Anterior cingulate cortex (tissue), 58 donors: ENCODE measurements at places on chromosomes 12 and 14.
A peak's percentile ranks its signal among the peaks of the same experiment; 100 is the strongest.

- no peak for DNase-seq
Measured at GRCh38 chr12:52130711-52131110, 51.2 kb downstream of the SMIM41 start.

DNA sequence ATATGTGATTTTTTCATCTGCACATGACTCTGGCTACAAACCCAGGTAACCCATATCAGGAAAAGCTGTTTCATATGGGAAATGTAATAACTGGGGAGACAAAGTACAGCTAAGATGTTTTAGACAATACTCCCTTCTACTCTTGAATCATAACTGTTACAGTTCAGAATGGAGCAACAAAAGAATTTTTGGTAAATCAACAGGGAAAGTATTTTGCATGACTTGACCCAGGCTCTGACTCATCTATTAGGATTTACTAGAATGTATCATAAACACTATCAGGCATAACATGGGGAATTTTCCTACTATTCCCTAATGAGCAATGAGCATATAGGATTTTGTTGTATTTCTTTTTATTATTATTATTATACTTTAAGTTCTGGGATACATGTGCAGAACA, 553.0 kb downstream of the SLC16A7 start:
- DNase-seq, result no peak

- DNase-seq, result no peak
Measured at GRCh38 chr14:64554556-64554955, 4.8 kb downstream of the PPP1R36 start.

DNA sequence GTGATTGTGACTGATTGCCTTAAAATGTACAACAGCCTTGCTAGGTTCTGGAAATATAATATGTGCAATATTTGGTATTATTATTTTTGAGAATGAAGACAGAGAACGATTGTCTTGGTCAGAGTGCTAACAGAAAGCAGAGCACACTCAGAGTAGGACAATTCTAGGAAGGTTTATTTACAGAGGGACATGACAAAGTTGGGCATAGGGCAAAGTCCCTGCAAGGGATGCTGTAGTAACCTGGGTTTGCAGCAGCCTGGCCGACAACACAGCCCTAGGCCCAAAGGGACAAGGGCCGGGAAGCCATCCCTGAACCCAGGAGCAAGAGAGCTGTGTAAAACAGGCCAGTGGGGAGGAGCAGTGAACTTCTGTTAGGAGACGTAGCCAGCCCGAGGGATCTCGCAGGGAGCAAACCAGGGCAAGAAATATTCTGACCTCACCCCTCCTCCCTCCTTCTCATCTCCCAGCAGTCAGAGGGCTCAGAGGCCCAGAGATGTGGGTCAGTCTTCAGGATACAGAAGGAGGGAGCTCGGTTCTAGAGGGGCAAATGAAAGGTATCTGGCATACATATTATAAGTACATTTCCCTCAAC, 51.0 kb upstream of the FERMT2 start:
- no peak for DNase-seq

DNA sequence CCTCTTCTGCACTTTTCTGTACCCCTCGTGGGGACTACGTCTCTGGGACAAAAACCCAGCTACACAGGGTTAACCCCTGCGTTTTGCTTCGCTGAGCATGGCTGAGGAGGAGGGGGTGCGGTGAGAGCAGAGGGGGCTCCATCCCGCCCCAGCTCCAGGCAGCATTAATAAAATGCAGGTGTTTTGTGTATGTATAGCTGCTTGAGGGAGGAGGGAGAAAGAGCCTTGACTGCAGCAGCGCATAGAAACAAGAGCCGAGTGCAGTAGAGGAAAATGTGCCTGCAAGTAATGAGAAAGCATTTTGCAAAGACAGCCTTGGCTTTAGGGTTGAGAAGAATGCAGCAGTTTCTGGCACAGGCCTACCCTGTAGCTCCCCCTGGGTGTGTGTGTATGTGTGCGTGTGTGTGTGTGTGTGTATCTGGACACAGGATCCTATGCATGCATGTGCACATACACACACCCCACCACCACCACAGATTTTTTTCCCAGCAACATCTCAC, 103.9 kb downstream of the ZFP36L1 start:
- no peak for DNase-seq

GRCh38 chr12:76713130-76713529, 50.8 kb upstream of the ZDHHC17 start:
- DNase-seq, result no peak

GRCh38 chr12:92301356-92301755, 155.7 kb upstream of the BTG1 start:
- DNase-seq, result no peak

DNA sequence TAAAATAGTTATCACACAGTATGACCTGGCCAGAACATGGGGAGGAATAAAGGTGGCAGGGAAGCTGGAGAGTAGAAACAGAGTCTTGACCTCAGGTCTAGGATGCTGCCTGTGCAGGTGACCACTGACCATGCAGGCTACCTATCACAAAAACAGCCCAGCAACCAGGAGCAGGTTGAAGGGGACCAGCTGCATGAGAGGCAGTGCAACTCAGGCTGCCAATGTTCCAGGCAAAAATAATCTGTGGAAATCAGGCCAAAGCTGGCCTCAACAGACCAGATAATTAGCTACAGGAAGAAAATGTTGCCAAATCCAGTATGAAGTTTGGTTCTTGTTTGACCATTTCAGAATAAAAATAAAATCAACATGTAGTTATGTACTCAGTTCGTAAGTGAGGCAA, 72.6 kb downstream of the PDE6H start:
- no peak for DNase-seq

- DNase-seq, result no peak
Measured at GRCh38 chr12:112543751-112544150, 125.0 kb downstream of the PTPN11 start.

DNA sequence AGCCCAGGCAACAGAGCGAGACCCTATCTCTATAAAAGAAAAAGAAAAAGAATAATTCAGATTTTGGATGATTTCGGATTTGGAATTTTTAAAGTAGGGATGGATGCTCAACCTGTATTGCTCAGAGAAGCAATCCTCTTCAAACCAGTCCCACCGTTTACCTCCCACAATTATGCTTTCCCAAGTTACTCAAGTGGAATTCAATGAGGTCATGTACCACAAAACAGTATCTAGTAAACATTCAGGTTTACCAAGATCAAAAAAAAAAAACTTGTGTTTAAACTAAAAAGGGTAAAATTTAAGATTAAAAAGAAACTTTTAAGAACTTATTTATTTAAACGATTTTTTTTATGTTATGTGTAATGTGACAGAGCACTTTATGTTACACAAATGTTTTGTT, 2.5 kb downstream of the KDM5A start:
- DNase-seq, result no peak

GRCh38 chr14:93183596-93184317, 940 bp downstream of the MOAP1 start:
- no peak for DNase-seq

GRCh38 chr12:10362828-10363657, 26.8 kb downstream of the KLRK1 start:
- DNase-seq, result no peak

DNA sequence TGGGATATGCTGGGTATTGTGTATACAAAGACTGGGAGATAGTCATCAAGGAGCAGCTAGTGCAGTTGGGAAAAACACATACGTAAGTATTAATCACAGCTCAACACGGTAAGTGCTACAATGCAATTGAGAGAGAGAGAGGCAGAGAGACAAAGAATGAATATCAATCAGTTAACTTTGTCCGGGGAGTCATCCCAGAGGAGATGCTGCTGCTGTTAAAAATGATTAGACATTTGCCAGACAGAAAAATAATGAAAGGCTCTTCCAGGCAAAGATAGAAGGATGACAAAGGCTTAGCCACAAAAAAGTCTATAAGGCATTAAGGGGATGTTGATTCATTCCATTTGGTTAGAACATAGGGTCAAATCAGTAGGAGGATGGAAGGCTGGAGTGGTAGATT, 45.1 kb downstream of the AKAP6 start:
- no peak for DNase-seq

DNA sequence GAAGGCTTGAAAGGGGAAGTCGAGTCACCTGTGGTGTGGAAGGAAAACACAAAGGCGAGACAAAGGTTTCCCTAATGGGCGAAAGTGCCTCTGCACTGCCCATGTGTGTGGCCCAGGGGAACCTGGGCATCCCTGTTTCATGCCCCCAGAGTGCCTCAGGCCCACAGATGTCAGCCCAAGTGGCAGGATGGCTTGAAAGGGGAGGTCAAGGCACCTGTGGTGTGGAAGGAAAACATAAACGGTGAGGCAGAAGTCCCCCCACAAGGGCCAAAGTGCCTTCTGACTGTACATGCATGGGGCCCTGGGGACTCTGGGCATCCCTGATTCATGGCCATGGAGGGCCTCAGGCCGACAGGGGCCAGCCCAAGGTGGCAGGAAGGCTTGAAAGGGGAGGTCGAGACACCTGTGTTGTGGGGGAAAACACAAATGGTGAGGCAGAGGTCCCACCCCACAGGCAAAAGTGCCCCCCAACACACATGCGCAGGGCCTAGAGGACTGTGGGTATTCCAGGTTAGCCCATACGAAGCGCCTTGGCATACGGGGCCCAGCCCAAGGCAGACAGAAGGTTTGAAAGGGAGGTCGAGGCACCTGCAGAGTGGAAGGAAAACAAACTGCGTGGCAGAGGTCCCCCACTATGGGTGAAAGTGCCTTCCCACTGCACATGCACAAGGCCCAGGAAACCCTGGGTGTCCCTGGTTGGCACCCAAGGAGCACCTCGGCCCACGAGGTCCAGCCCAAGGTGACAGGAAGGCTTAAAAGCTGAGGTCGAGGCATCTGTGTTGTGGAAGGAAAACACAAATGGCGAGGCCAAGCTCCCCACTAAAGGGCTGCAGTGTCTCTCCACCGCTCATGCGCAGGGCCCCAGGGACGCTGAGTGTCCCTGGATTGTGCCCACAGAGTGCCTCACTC, 382.3 kb downstream of the ALG10 start:
- no peak for DNase-seq

- DNase-seq, result no peak
Measured at GRCh38 chr12:113290506-113290905, 44.4 kb downstream of the SLC8B1 start.

DNA sequence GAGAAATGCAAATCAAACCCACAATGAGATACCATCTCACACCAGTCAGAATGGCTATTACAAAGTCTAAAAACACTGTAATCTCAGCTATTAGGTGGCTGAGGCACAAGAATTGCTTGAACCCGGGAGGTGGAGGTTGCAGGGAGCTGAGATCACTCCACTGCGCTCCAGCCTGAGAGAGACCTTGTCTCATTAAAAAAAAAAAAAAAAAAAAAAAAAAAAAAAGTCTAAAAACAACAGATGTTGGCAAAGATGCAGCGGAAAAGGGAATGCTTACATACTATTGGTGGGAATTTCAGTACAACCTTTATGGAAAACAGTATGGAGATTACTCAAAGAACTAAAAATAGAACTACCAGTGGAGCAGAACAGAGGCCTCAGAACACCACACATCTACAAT, 19.0 kb upstream of the ATF7 start:
- DNase-seq, result no peak

DNA sequence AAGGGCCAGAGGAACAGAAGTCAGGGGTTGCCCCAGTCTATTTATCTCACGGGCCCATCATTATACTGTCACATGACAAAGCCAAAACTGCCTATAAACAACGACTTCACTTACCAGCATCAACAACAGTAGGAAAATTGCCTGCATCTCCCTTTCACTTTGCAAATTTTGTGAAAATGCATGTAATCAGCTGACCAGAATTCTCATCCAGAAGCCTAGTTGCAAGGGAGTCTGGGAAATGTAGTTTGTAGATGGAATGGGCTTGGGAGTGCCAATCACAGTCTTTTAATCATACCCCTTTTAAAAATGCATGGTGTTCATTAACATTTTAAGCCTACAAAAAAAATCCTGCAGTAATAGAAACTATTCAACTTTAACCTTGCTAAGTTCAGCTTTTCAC, 369.3 kb upstream of the TMPO start:
- no peak for DNase-seq

DNA sequence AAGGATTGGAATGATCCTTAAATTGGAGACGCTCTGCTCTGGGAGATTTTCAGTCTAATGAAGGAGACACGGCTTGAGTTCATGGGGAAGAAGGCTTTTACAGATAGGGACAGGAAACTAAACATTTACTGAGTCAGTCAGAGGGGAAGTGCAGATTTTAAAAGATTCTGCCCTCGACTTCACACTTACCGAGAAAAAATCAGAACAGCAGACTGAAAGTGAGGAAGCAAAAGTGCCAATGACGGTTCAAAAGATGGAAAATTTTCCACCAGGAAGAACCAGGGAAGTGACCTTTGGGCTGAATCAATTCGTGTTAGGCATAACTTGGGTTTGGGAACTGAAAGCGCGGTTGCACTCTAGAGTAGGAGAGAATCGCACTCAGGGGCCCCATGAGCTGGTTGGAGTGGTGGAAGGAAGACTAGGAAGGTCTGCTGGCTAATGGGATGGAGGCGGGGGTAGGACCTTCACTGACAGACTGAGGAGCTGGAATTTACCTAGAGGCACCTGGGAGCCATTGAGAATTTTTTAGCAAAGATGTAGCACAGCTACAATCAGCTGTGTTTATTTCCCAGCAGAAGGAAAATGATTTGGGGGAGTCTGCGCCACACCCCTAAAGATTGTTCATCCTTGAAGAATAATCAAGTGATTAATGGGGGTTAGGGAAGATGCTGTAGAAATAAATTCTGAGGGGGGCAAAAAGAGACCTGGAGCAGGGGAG, 1.2 kb downstream of the KCNK13 start:
- DNase-seq, result no peak

DNA sequence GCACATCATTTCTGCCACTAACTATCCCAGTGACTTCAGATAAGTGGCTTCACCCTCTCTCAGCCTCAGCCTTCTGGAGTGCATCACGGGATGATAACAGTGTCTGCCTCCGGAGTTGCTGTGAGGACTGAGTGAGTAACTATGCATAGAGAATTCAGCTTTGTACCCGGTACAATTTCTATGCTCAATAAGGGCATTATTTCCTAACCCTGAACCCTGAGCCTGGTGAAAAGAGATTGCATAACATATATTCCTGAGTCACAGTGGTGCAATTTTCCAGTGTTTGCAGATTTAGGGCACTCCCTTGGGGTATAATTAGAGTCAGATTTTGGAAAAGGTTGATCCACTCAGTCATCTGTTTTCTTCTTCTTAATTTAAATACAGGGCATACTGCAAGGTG, 181.1 kb downstream of the PTPN11 start:
- DNase-seq, result no peak

DNA sequence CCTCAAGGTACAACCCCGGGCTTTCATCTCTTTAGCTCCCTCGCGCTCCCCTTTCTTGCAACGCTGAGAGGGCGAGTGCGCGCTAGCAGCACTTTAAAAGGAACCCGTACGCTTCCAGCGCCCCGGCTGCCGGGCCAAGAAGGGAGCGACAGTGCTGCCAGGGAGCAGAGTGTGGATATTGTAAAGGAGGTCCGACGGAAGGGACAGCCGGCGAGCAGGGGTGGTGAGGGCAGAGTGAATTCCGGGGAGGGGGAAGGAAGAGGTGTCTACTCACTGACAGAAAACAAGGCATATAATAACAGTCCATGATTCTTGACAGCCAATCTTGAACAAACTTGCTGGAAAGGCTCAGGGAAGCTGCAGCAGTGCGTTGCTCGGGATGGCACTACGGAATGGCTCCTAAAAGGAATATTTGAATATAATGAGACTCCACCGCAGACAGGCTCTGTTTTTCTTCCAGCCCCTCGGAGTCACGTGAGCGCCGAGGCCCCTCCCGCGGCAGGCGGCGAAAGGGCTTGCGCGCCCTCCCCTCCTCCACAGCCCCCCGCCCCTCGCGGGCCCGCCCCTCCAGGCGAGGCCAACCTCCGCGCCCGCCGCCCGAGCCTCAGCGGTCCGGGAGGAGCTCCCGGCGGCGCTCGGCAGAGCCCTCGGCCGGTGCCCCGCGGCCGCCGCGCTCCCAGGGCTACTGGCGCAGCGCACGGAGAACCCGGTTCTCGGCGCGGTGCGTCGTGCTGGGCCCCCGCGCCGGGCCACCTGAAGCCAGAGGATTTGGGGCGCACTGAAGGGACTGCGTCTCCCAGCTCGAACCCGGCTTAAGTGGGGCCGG, 3.4 kb downstream of the BMP4 start:
- peak; percentile 57 for DNase-seq
